ENCODE measurements at places on chromosomes 11 and 22.

GRCh38 chr22:19664951-19665783, 49.1 kb upstream of the SEPTIN5 start:
- no peak overlapping the region for H3K4me3 ChIP-seq
- no peak for DNase-seq
- no peaks in the 10 kb centered on the region for H3K27me3 ChIP-seq

GRCh38 chr11:112320668-112321067, 60.0 kb upstream of the PLET1 start:
- DNase-seq, result peak; percentile 68
- H3K4me3 ChIP-seq, result no peak overlapping the region
- no peaks in the 10 kb centered on the region for H3K27me3 ChIP-seq
- no peaks in the 10 kb centered on the region for H3K36me3 ChIP-seq

GRCh38 chr22:46879083-46879482, 116.6 kb downstream of the TBC1D22A start:
- H3K4me1 ChIP-seq, result no peaks in the 10 kb centered on the region
- no peak for DNase-seq
- H3K27me3 ChIP-seq, result no peaks in the 10 kb centered on the region
- no peaks in the 10 kb centered on the region for H3K36me3 ChIP-seq

DNA sequence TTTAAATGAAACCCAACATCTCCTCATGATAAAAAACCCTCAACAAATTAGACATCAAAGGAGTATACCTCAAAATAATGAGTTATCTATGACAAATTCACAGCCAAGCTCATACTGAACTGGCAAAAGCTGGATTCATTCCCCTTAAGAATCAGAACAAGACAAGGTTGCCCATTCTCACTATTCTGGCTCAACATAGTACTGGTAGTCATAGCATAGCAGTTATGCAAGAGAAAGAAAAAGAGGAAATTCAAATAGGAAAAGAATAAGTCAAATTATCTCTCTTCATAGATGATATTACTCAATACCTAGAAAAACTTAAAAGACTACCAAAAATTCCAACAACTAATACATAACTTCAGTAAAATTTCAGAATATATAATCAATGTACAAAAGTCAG, 29.4 kb upstream of the XKR3 start:
- no peaks in the 10 kb centered on the region for H3K27me3 ChIP-seq
- H3K4me3 ChIP-seq, result no peak overlapping the region
- H3K27ac ChIP-seq, result no peak overlapping the region
- no peaks in the 10 kb centered on the region for H3K4me1 ChIP-seq
- H3K36me3 ChIP-seq, result no peaks in the 10 kb centered on the region

- H3K27me3 ChIP-seq, result no peaks in the 10 kb centered on the region
- no peak overlapping the region for H3K4me3 ChIP-seq
- peaks cover 12% of the 10 kb centered on the region for H3K4me1 ChIP-seq
These were observed 100.7 kb downstream of the CELSR1 start for GRCh38 chr22:46436595-46437175.

- peaks cover 10% of the 10 kb centered on the region for H3K4me1 ChIP-seq
- no peak for DNase-seq
- no peaks in the 10 kb centered on the region for H3K36me3 ChIP-seq
- H3K27ac ChIP-seq, result no peak overlapping the region
- no peak overlapping the region for H3K4me3 ChIP-seq
These were observed 64.8 kb downstream of the RAB30 start for GRCh38 chr11:83006877-83007330.

DNA sequence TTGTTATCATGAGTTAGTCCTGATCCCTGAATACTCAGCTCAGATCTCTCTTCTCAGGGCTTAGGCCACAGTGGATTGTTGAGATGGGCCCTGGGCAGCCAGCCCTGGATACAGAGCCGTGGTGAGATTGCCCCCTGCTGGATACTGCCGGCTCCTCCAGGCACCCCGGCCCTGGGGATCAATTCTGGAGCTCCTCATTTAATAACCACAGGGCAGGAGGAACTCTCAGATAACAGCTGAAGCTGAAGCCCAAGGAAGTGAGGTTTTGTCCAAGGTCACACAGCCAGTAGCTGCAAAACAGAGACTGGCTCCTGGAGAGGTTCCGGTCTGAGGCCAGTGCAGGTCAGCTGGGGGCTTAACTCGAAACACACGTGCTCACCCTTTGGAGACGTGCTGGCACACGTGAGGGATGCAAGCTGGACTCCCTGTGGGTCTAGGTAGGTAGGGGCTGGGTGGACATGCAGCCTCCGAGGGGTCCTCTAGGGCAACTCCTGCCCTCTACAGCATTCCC, 16.0 kb downstream of the USH1C start:
- H3K4me1 ChIP-seq, result no peaks in the 10 kb centered on the region
- H3K36me3 ChIP-seq, result no peaks in the 10 kb centered on the region
- no peak overlapping the region for H3K4me3 ChIP-seq
- DNase-seq, result peak; percentile 52
- no peak overlapping the region for H3K27ac ChIP-seq

DNA sequence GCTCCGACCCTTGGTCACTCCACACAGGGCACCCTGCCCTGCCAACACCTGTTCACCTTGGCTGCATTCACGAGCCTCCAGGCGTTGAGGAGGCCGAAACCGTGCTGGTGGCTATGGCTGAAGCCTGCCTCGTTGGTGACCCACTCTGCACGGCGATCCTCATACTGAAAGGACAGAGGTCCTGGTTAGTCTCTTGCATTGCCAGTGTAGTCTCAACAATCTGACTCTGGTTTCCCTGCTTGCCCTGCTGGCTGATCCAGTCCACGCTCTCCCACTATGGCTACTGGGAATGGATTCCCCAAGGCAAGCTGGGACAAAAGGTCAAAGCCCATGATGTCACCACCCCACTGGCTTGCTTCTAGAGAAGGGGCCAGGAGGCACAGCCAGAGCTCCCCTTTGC, 12.9 kb downstream of the PCSK7 start:
- peaks cover 26% of the 10 kb centered on the region for H3K36me3 ChIP-seq
- H3K4me3 ChIP-seq, result no peak overlapping the region
- H3K4me1 ChIP-seq, result peaks cover 56% of the 10 kb centered on the region
- H3K27ac ChIP-seq, result peak overlapping the region; percentile 83
- no peak for DNase-seq
- no peaks in the 10 kb centered on the region for H3K27me3 ChIP-seq

DNA sequence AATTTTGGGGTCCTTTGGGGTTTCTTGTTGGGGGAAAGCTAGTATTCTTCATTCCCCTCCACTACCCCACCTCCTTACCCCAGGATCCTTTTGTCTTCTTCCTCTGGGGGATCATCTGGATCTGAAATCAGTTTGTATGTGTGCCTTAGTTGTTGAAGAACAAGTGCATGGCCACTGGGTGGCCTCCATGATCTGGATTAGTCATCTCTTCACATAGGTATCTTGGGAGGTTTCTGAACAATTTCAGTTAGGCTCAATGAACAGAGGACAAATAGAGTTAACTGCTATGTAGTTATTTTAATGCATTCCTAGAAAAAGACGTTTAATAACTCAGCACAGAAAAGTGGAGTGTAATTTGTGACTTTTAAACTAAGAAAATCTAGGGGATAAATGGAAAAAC, 7.1 kb upstream of the VWA5A start:
- H3K4me1 ChIP-seq, result no peaks in the 10 kb centered on the region
- H3K27me3 ChIP-seq, result no peaks in the 10 kb centered on the region
- H3K27ac ChIP-seq, result no peak overlapping the region
- no peak overlapping the region for H3K4me3 ChIP-seq
- peak; percentile 31 for DNase-seq

Data from transverse colon (tissue), 4 donors.